ENCODE measurements at places on chromosomes 12 and 14.

DNA sequence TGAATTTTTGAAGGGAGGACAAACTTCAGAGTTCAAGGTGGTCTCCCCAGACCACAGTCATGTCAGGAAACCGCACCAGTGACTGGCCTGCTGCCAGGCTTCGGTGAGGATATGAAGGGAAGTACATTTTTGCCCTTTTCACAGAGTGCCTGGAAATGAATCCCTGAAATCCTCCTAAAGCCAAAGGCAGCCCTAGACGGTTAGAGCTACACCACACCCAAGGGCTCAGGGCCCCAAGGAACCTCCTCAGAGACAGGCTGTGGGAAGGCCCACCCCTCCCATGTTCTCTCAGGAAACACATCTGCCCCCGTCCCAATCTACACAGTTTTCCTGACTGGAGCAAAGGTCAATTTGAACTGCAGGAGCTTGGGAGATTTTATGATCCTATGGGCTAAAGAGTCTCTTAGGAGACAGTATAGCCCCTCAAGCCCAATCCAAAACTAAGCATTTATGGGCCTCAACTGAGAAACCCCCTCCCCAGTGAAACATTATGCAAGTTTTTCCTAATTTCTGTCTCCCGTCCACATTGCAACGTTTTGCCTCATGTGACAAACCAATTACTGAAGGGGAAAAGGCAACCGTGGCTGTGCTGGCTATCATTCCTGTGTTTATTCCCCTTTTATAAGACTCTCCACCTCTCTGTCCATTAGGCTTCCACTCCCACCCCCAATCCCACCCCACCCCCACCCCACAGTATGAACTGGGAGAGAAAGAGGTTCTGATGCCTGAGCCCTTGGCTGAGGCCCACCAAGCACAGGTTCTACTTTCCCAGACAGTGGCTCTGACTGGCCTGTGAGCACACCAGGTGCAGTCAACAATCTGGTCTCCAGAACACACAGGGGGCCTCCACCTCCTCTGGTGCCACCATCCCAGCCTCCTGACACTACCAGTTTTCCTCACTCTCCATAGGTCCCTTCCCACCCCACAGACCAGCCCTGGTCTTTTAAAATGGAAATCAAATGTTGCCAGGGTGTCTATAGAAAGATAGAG, 9.6 kb upstream of the RNASE1 start:
- no peak for DNase-seq

GRCh38 chr12:50246873-50247612, 36.3 kb downstream of the LIMA1 start:
- no peak for DNase-seq

DNA sequence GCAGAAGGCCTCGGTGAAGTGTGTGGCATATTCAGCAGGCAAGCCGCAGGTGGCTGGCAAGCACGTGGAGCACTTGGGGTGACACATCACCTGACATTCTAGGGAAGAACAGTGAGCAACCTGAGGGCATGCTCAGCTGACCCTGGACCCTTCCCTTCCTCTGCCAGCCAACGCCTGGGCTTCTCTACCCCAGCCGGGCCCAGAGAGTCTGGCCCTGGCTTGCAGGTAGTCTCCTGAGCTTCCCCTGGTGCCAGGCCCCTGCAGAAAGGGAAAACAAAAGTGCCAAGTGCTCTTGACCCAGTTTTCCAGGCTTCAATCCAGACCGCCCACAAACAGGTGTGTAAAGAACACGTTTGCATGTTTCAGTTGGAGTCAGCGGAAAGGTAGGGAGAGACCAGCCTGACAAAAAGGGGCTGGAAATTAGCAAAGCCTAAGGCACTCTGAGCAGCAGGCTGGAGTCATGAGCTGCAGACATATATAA, 45.7 kb downstream of the PRKAB1 start:
- DNase-seq: no peak

- no peak for DNase-seq
These were observed 70.9 kb downstream of the GPR135 start for GRCh38 chr14:59394268-59394667.

DNA sequence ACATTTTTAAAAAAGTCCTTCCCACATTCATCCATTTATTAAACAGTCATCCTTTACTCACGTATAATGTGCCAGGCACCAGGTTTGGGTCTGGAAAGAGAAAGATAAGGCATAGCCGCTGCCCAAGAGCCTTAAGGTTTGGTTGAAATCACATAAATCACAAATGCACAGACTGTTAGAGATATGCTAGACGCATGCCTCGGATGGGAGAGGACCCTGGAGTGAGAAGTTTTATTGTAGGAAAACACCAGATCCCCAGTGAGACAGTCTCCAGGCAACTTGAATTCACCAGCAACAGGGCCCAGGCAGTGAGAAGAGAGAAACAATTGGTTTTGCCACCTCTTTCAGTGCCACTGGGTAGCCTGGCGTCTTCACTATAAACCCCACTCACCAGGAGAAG, 305.9 kb upstream of the AMIGO2 start:
- DNase-seq: no peak

- DNase-seq: no peak
These were observed 1.4 kb upstream of the FBXL14 start for GRCh38 chr12:1595690-1596347.

GRCh38 chr12:102326982-102327381, 129.3 kb upstream of the PMCH start:
- DNase-seq: no peak

DNA sequence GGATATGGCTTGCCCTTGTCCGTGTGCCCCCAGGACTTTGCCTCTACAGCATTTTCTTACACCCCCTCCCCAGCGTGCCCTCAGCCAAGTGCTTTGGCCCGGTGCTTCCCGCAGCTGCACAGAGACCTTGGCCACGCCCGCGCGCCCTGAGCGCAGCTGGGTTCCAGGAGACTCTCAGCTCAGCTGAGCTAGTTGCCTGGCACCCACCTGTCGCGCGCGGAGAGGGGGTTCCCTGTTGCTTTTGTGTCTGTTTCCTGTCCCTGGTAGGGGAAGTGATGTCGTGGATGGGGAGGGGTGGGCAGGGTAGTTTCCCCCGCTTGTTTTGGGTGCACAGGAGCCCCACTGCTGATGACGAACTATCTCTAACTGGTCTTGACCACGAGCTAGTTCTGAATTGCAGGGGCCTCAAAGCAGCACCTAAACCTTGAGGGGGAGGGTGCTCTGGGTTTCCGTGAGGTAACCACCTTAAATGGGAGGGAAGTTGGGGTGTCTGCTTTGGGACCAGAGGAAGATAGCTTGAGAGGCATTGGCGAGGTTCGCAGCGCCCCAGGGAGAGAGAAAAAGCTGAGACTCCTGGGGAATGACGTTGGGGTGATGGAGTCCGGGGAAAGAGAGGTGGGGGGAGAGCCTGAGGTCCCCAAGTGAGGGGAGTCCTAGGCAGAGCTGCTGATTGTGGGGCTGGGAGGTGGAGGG, 1.5 kb downstream of the DIO3 start:
- peak; percentile 65 for DNase-seq

DNA sequence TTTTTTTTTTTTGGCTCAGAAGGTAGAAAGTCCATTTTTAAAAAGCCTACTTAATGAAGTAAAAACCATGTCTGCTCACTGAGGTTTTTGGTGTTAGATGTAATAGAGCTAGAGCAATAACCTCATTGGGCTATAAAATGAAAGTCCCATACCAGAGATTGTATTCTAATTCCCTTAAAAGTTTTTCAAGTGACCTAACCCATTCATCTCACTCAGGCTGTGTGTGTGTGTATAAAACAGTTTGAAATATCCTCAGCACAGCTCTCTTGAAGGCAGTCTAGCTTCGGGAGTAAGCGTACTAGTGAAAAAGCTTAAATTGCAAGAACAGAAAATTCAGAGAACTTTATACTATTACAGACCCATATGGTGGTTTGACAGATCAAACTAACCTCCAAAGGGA, 313.8 kb downstream of the CEP128 start:
- no peak for DNase-seq

- DNase-seq: no peak
These were observed 15.7 kb downstream of the ACTR6 start for GRCh38 chr12:100216337-100216736.

GRCh38 chr14:104983231-104983721, 2.3 kb upstream of the CLBA1 start:
- no peak for DNase-seq

- no peak for DNase-seq
These were observed 12.4 kb upstream of the P2RX7 start for GRCh38 chr12:121120323-121120722.

DNA sequence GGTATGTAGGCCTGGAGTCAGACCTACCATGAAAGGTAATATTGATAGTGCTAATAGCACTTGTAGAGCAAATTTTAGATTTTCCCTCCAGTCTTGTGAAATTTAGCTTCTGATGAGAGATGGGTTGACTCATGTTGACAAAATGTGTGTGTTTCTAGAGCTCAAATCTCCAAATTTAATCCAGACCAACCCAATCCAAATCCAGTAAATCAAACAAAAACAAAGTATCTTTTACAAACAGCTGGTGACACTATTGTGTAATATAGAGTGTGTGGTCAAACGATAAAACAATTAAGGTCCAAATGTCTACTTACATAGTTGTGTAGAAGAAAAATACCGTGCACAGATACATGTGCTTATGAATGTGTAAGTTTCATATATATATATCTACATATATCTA, 63.4 kb upstream of the KITLG start:
- DNase-seq: no peak

DNA sequence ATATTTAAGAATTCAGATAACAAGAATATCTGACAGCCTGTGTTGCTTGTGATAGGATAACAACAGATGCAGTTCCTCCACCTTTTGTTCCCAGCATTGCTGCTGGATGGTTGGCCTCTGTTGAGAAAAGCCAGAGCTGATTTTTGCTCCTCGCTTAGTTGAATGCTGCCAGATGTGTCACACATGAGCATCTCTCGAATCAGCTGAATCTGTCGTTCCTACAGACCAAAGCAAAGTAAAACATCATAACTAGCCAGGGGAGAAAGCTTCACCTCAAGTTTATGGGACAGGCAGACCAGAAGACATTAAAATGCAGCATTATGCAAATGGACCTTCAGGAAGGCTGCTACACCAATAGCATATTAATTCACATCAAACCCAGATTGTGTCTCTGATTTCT, 20.1 kb downstream of the RACGAP1 start:
- DNase-seq: no peak

GRCh38 chr12:87847147-87847546, 182.1 kb downstream of the C12orf50 start:
- DNase-seq: no peak

- no peak for DNase-seq
These were observed 32.0 kb upstream of the SEL1L start for GRCh38 chr14:81565441-81566290.

DNA sequence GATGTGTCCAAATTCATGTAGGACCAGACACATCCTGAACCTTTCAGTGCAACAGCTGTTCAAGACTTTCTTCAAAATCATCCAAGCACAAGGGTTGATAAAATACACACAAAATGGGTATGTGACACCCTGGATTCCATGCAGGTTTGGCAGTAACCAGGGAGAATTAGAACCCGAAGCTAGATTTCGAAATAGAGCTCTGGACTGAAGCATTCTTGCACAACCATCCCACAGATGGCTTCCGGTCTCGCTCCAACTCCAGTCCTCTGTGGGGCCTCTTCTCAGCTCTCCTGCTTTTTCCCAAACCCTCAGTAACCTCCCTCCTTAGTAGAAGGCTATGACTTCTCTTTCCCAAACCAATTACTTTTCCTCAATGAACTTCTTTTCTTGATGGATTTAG, 171.3 kb downstream of the TTC7B start:
- DNase-seq: no peak

- no peak for DNase-seq
These were observed 793.7 kb downstream of the TRHDE start for GRCh38 chr12:73065913-73066312.

DNA sequence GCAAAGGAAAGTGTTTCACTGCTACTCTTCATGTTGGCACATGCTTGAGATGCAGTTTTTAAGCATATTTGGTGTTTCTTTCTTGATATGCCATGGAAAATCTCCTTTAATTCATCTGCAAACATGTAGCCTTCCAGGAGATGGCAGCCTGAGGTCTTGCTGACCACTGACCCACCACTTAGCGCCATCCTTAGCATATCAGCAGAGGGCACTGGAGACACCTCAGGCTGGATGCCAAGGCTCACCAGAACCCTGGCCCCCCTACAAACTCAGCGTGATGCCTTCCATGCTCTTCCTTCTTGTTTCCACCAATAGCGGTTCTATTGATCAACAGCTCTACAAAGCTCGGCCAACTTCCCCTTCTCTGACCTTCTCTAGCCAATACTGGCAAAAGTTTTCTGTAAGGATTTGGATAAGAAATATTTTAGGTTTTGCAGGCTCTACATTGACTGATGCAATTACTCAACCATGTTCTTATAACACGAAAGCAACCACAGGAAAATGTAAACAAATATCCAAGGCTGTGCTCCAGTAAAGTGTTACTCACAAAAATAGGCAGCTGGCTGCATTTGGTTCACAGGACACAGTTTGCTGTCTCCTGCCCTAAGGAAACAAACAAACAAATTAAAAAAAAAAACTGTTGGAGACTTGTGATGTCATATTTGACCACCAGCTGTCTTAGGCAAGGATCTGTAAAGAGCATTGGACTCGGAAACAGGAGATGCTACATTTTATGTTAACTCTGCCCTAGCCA, 209.7 kb downstream of the SLC15A4 start:
- no peak for DNase-seq

DNA sequence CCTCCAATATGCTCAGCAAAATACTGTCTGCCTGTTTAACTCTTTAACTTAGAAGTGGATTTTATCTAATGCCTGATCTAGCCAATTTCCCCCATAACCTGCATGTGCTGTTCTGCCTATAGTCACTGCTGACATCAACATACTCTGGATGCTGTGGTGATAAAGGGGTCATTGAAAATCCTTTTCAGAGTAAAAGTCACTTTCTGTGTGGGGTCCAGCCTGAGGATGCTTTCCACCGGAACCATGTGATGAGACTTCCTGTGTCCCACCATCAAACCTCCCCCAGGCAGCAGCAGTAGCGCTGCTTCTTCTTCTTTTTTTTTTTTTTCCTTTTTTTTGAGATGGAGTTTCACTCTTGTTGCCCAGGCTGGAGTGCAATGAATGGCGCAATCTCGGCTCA, 607.0 kb downstream of the BCL11B start:
- no peak for DNase-seq

DNA sequence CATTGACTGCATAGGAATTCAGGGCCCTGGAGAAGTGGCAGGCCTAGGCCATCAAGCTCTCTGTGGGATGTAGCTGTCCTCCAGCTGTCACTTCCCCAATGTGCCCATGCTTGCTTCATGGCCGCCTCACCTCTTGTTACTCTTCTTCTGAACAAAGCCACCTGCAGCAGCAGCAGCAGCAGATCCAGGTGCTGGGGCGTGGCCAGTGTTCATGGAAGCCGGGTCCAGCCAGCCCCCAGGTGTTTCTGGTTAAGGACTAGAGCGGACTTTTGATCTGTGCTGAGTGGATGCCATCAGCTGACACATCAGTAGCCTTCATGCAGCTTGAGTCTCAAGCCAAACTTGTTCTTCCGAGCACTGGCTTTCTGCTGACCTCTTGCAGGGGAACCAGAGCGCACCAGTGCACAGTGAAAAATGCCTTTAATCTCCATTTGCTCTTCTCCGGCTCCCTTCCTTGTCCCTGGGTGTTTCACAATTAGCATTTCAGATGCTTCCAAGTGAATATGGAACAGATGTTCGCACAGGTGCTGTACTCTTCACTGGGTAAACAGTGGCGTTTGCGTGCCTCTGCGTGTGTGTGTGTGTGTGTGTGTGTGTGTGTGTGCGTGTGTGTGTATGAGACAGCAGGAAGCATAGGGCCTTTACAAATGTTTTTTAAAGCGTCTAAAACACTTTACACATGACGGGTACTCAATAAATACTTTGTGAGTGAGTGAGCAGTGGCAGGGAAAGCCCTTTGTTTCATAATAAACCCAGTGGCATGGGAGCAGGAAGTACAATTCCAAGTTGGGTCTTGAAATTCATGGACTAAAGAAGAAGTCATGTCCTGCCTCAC, 20.1 kb downstream of the TPCN1 start:
- peak; percentile 83 for DNase-seq
